Osteocyte (in vitro differentiated cells): ENCODE measurements at places on chromosomes 13 and 19. TPM values are rescaled to one million over a fixed set of nuclear protein-coding genes. Genes with fewer than 3 reads are reported as not detected.

The MISP gene
- 1.1 and 1.3 TPM in 2 replicates for total RNA-seq

DNA sequence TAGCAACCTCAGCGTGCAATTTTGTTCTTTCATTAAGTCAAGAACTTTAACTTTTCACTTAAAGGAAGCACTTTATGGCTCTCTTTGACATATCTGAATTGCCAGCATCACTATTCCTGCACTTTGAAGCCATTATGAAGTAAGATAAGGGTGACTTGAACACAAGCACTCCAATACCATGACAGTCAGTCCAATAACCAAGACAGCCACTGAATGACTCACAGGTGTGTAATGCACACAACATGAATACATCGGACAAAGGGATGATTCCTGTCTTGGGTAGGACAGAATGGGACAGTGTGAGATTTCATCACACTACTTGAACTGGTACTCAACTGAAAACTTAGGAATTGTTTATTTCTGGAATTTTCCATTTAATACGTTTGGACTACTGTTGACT is 233.7 kb upstream of the IPO5 start:
- no peak for DNase-seq

The MBD3L2 gene
- total RNA-seq: not detected in 2 replicates

DNA sequence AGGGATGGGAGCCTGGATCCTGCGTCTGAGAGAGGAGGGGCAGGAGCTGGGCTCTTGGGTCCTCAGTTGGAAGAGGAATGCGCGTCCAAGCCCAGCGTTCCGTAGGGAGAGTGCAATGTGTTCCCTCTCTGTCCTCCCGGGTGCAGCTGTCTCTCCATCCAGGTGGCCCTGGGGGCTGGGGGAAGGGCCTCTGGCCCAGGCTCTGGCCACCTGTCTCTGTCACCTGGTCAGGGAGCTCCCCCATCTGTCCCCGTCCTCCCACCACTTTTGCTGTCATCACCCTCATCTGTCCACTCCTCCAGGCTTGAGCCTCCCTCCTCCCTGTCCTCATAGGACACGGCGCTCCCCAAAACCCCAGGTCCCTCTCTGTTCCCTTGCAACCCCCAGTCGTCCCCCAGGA is 3.7 kb upstream of the SBK2 start:
- no peak for DNase-seq

The ANKLE1 gene
- total RNA-seq: 0.99 and 1.5 TPM in 2 replicates

The ZNF439 gene
- total RNA-seq: 1.0 and 1.2 TPM in 2 replicates

DNA sequence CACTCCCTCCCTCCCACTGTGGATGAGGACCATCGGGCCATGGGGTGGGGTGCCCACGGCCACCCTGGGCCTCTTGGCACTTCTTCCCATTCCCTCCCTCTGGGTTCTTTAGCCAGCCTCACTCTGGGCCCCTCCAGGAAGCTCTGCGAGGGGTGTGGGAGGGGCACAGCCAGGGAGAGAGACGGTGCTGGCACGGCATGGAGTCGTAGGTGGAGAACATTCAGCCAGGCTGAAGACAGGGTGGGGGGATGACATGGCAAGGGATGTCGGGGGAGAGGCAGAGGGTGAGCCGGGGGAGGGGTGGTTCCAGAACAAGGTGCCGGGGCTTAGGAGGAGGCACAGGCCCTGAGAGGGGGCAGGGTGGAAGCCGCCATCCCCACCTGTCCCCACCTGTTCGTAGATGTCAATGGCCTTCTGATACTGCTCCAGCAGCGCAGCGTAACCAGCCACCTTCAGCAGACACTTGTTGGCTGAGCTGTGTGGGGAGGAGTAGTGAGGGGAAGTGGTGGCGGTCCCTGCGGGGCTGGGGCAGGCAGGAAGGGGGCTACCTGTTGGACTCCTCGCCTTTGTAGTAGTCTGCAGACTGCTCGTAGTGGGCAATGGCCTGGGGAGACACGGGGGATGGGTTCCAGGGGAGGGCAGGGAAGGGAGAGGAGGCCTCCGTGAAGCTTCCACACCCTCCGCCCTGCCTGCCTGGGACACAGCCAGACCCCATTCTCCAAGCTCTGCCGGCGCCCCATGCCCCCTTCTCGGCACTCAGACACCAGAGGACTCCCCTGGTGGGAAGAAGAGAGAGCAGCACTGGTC is 8.8 kb upstream of the KPTN start:
- no peak for DNase-seq

- peak; percentile 86 for DNase-seq
Observed at GRCh38 chr19:3821857-3822364, 35.7 kb upstream of the MATK start.
